Activated CD4-positive, CD25-positive, alpha-beta regulatory T cell (primary cell): ENCODE measurements at places on chromosomes 11 and 22.

- DNase-seq: no peak
Observed at GRCh38 chr11:21316591-21316990, 647.2 kb downstream of the NELL1 start.

- no peak for DNase-seq
Observed at GRCh38 chr11:47442514-47442913, 6.4 kb downstream of the RAPSN start.

- peak; percentile 20 for DNase-seq
Observed at GRCh38 chr11:9758637-9759518, 95.0 kb downstream of the SWAP70 start.

DNA sequence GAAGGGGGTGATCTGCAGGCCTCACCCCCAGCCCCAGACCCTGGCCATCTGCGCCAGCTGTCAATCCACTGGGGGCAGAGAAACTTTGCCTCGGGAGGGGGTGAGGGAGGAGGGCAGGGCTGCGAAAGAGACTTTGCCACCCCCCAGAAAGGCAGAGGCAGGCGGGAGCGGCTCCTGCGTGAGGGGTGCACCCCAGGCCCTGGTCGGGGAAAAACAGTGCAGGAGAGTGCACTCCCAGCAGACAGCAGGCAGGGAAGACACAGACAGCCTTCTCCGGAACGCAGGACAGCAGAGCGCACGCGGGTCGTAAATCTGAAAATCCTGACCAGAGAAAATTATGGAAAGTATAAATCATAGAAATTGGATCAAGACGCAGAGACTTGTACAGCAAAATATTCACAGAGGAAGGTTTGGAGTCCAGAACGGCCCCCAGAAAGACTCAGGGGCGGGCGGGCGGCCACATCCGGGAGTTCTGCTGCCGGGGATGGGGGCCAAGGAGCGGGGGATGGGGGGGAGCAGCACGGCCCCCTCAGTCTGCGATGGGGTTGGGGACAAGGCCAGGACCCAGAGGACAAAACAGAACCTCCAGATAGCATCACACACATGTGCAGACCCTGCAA lies 8.0 kb upstream of the MRPL23 start:
- no peak for DNase-seq

DNA sequence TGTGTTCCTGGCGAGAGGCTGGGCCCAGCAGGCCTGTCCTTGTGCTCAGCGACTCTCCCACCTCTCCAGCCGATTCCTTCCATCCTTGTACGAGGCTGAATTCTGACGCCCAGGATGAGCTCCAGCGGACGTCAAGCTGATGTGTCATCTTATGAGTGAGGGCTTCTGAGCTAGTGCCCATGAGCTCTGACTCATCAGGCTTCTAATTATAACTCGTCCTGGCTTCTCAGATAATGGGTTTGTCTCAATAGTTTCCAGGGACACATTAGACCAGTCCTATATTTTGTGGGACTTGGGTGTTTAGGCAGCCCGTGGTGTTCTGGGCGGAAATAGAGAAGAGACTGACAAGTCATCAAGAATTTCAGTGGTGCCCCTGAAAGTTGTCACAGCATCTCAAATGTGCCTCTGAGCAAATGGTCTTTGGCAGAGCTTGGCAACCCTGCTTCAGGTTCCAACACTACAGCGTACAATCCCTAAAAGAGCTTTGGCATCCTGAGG lies 108.2 kb upstream of the CD44 start:
- DNase-seq: no peak

- no peak for DNase-seq
Observed at GRCh38 chr11:80849253-80849652, 1408.4 kb upstream of the TENM4 start.

GRCh38 chr22:41504397-41504796 lies 35.5 kb downstream of the ACO2 start:
- DNase-seq: no peak

GRCh38 chr22:19036523-19037273 lies 85.5 kb downstream of the DGCR2 start:
- DNase-seq: no peak
